ENCODE measurements at places on chromosomes 5 and 9.

DNA sequence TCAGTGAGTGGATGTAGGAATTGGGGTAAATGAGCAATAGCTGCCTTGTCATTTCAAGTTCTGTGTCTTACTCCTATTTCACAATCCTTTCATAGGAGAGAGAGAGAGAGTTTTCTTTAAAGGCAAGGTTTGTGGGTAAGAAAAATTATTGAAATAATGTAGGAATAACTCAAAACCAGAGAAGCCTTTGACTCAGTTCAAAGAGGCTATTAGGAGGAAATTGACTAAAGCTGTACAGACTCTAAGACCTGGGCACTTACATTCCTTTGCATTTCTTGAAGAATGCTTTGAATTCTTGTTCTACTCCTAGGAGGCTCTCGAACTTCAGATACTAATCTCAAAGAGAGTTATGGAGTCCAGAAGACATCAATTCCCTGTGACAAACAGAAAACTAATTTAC is 257.1 kb downstream of the FBXL7 start:
- DNase-seq: no peak

DNA sequence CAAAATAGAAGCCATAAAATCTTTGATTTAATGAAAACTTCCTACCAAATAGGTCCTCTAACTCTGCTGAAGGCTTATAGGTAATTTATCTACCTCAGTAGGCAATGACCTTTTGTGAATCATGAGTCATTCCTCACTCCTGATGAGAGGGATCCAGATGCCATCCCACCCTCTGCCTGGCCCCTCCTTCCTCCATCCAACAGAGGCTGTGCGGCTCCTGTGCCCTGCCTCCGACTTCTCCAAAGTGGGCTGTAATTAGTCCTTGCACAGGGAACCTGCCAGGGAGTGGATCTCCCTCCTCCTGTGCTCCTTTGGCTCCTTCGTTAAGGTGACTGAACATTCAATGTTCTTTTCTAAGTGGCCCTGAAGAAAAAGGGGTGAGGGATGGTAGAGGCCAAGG is 213.9 kb upstream of the TBCA start:
- DNase-seq: no peak

DNA sequence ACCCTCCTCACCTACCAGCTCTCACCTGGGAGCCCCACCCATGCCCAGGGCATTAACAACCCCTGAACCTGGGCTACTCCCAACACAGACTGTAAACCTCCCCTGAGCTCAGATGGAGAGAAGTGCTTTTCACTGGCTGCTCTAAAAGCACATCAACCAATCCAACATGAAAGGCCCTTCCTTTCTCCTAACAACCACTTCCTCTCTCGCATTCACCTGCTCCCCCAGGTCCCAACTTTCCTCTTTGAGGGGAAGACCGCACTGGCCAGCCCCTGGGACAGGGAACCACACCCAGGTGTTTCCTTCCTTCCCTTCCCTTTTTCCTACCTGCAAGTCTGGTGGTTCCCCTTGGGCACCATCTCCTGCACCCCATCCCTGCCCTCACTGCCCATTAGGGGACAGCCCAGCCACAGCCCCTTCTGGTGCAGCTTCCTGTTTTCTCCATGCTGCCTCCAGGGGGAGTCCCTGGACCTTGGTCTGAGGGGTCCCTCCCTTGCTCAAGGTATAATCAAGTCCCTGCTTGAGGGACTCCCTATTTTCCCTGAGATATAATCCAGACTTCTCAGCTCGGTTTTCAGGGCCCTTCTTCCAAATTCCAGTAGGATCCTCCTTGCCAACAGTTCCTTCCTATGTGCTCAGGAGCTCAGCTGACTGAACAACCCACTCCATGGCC is 30.5 kb upstream of the DAB2IP start:
- DNase-seq: no peak

GRCh38 chr5:115335301-115335700 is 38.8 kb upstream of the CCDC112 start:
- no peak for DNase-seq

- DNase-seq: no peak
Observed at GRCh38 chr9:34514401-34514800, 8.4 kb downstream of the ENHO start.
